Activated gamma-delta T cell (primary cell): ENCODE measurements at places on chromosomes 3 and 15.

DNA sequence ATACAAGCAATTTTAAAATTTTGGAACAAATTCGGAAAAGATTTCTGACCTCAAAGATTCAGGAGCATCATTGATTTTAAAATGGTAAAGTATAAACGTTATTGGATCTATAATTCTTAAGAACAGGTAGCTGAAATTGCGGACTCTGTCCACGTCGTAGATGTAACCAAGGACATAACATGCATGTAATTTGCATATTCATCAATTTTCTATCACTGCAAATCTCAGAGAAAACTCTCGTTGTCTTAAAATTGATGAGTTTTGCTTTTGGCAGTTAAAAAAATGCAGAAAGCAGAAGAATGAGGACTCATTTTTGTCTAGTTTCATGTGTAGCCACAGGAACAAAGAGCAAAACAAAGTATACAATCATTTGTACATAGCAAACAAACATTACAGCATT is 1094.4 kb downstream of the SI start:
- DNase-seq, result no peak

DNA sequence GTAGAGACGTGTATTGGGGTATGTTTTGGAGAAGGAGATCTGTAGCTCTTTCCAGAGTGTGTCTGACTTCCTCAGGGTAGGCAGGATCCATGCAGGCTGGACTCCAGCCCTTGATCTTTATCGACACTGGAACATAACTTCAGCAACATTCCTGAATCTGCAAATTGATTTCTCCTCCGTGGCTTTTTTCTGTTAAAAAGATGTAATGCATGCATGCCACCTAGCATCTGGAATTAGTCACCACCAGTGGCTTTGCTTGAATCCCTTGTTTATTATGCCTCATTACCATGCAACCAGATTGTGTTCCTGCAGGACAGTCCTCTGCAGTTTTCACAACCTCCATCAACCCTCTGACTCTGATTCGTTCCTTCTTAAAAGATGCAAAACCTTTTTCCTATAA is 86.1 kb downstream of the CCNL1 start:
- no peak for DNase-seq

DNA sequence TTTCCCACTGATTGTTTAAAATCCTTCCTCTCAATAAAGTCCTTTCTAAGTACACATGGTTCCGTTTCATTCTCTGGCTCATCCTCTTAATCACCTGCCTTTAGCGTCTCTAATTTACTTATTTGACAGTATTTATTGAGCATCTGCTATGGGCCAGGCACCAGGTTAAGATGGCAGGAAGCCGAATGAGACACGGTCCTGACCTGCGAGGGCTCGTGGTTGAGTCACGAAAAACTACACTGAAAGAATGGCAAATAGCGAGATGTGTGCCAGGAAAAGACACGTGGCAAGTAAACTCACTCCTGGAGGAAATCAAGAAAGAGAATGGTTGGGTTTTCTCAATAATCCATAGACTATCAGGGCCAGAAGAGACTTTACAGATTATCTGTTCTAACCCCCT is 60.9 kb downstream of the HES1 start:
- DNase-seq, result no peak

GRCh38 chr3:100972301-100972844 is 20.8 kb downstream of the ABI3BP start:
- no peak for DNase-seq

GRCh38 chr15:95565690-95566089 is 764.8 kb upstream of the NR2F2 start:
- DNase-seq, result no peak

DNA sequence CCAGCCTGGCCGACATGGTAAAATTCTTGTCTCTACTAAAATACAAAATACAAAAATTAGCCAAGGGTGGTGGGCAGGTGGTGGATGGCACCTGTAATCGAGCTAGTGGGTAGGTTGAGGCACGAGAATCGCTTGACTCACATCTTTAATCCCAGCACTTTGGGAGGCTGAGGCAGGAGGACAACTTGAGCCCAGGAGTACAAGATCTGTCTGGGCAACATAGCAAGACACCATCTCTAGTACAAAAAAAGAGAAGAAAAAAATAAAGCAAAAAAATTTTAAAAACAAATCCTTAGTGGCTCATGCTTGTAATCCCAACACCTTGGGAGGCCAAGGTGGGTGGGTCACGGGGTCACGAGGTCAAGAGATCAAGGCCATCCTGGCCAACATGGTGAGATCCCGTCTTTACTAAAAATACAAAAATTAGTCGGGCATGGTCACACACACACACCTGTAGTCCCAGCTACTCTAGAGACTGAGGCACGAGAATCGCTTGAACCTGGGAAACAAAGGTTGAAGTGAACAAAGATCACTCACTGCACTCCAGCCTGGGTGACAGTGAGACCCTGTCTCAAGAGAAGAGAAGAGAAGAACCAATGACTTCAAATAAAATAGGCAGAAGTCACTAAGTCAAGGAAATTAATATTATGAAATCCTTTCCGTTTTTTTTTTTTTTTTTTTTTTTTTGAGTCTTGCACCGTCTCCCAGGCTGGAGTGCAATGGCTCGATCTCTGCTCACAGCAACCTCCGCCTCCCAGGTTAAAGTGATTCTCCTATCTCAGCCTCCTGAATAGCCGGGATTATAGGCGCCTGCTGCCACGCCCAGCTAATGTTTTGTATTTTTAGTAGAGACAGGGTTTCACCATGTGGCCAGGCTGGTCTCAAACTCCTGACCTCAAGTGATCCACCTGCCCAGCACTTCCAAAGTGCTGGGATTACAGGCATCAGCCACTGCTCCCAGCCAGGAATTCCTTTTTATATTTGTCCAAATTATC is 4.9 kb downstream of the RHOA start:
- DNase-seq, result no peak

DNA sequence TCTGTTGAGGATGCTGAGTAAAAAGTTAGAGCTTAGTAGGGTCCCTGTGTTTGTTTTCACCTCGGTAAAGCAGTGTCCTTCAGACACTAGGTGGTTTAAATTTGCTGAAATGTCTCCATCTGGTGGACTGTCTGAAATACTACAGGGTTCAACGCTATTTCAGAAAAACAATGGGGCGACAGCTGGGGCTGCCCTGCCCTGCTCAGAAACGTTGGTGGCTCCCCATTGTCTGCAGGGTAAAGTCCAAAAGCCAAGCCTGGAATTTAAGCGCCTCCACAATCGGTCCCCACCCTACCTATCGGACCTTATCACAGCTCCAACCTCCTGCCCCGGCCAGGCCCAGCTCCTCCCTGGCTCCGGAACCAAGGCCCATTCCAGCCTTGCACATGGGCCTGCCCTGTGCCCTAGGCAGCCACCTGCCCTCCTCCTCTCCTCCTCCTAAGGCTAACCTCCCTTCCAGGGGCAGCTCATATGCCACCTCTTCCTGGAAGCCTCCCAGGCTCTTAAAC is 4.3 kb upstream of the TSEN2 start:
- no peak for DNase-seq

DNA sequence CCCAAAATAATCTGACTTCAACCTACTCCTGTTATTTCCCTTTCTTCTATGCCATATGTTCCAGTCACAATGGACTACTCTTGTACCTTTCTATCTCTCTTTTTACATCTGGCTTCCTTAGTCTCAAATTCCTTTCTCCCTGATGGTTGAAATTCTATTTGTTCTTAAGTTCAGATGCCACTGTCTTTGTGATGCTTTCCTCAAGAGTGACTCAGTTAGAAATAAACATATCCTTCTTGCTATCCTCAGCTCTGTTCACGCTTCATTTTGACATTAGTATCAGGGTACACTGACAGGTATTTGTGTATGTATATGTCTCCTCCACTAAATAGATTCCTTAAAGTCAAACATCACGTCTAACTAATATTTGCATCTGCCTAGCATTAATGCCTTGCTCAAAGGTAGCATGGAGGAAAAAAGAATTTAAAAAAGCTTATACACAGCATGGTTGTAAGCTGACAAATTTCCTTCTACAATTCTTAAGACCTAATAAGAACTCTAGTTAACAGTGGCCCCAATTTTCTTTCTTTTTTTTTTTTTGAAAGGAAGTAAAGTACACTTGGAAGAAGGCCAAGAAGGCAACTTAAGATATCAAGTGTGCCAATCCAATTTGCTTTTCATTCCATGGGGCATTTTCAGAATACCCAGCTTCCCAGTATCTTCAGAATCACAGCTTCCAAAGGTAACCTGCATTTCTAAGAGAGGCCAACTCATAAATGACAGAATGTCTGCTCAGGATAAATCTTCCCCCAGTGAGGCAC is 58.0 kb downstream of the CHAC1 start:
- DNase-seq, result no peak

DNA sequence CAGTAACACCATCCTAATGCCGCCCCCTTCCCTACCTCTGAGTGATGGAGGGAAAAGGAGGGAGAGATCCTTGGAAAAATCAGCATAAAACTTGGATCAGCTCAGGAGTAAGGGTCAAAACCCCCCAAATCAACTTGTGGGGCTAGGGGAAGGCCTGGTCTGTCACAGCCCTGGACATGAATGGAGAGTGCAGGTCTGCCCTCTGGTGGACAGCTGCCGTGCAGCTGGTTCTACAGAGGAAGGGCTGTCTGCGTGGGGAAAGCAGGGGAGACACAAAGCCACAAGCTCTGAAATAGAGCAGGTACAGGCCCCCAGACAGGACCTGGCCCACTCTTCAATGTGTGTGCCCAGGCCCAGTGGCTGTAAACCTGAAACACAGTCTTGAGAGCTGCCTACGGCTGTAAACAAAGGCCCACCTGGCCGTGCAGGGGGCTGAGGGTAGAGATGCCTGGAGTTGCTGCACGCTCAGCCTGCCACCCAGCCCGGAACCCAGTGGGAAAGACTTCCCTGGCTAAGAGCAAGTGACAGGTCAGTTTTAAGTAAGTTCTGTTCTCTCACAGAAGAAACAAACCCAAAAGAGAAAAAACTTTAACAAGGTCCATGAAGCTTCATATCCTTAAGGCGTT is 16.4 kb downstream of the CLK3 start:
- no peak for DNase-seq

GRCh38 chr3:39419742-39420315 is 13.3 kb downstream of the RPSA start:
- no peak for DNase-seq

DNA sequence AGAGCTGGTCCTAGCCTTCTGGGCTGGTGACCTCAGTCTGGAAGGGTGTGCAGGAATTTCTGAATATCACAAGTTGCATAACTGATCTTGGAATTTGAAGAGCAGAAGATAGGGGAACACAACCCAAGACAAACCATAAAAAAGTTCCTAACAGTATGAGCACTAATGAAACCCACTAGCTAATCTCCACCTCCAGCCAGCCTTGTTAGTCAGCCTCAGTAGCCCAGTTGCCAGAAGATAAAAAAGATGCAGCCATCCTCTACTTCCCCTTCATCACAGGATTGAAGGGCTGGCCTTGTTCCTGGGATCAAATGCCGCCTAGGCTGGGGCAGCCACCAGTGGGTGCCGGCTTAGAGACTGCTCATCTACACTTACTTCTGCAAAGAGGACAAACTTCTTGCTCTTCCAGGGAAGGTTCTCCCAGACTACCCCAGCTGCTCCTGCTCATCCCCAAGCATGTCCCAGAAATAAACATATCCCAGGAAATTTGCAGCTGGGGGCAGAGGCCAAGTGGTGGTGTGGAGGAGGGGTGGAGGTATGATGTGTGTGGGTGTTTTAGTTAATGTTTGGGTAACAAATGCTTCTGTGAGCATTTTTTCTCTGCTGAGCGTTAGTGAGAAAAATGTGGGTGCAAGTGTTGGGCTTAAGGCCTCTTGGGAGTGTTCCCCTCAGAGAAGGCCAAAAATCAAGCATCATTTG is 9.2 kb upstream of the ITGA11 start:
- DNase-seq, result no peak

DNA sequence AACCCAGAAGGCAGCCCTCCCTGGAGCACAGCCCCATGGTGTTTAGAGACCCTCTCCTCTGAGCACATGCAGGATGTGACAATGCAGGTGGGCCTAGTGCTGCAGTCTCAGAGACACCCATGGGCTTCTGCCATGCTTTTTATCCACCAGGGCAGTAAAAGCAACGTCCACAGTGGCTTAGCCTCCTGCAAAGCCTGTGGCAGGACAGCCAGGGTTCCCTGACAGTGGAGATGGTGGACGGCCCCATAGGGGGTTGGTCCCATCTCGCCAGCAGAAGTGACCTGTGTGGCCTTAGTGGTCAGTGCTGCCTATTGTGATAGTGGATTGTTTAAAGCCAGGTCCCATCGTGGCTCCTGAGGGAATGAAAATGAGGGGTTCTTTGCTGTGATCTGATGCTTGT is 46.6 kb downstream of the APBA2 start:
- no peak for DNase-seq

- DNase-seq, result no peak
These were observed 4.3 kb upstream of the MANF start for GRCh38 chr3:51380601-51381332.

DNA sequence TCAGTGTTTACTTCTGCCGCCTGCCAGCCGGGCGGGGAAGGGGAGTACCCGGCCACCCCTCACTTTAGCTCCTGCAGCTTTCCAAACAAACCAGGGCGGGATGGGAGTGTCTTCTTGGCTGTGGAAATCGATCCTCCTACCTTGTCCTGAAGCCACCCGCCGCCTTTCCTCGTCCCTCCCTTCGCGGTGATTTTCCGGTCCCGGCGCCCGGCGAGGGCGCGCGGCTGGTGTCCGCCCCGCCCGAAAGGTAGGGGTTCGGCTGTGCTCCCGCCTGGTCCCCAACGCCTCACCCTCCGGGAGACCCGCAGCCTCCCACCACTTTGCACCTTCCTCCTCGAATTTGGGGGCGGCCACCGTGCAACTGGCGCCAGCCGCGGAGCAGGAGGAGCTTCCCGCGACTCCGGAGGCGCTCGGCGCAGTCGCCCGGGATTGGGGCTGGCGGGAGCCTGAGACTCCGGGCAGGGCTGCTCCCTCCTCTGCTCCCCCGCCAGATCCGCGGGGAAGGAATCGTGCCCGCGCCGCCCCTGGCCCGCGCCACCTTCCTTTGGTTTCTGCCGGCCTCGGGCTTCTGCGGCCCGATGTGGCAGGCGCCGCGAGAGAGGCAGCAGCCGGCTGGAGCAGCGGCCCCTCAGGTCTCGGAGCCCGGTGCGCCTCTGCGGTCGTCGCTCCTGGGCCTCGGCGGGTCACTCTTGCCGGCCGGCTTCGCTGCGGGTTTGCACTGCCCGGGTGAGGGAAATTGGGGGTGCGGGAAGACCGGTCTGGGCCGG is 30.7 kb upstream of the ST3GAL6 start:
- DNase-seq, result no peak
